ENCODE measurements at places on chromosomes 6 and 20.

GRCh38 chr20:16517946-16518783 lies 55.1 kb downstream of the KIF16B start:
- peak; percentile 62 for DNase-seq

GRCh38 chr6:56378966-56379585 lies 131.7 kb upstream of the COL21A1 start:
- DNase-seq = no peak

- no peak for DNase-seq
Observed at GRCh38 chr6:14506656-14507246, 389.2 kb downstream of the CD83 start.

- DNase-seq = no peak
Observed at GRCh38 chr6:169811072-169811471, 59.6 kb downstream of the ERMARD start.

DNA sequence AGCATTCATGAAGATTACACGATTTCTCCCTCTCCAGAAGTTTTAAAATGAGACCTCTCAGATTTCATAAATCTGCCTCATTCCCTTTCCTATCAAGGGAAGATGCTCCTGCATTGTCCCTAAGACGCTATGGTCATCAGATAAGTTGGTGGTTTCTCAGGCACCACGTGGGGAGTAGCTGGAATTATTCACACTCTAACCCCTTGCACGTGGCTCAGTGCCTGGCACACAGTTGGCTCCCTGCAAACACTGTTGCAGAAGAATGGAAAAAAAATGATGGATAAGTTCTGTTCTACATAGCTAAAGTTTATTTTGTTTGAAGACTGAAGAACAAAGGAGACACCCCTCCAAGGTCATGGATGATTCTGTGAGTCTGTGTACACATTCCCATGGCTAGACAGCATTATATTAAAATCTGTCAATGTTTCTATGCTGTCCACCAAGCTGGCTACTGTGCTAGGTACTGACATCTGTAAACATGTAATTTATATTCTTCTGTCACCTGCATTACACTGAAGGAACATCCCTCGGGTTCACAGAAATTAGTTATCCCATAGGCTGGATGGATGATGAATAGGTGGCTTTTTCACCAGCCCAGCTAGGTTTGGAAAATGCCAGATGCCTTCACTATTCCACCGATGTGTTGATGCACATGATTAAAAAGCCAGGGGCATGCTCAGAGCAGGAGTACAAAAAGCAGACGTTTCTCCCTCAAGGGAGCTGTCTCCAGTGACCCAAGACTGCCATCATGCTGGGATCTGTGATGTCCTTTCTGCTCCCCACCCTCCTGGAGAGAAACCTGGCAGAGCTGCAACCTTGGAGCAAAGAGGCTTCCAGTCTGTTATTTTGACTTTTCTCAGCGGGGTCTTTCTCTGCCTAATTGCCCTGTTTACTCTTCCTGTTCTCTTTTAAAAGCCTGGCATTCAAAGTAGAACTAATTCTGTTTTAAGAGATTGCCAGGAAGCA lies 610.5 kb downstream of the UTRN start:
- DNase-seq = no peak
